ENCODE measurements at places on chromosomes 13 and 19.

GRCh38 chr13:85377783-85378182, 421.4 kb downstream of the SLITRK6 start:
- DNase-seq, result no peak

DNA sequence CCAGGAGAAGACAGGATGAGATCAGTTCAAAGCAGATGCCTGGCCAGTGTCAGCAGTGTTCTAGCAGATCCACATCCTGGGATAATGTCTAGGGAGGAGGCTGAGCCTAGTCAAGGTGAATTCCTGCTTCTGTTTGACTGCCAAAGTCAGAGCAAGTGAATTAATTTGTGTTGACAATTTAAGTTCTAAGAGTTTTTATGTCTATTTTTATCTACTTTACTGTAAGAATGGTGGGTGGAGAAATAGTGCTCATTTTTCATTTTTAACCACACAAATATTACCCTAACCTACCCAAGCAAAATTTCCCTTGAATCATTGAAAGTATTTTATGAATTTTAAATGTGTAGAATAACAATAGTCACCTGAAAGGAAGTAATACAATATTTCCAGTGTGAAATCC, 207.6 kb upstream of the SLC10A2 start:
- no peak for DNase-seq

GRCh38 chr19:51552996-51553725, 17.9 kb upstream of the ZNF175 start:
- no peak for DNase-seq

GRCh38 chr19:34320277-34320676, 44.7 kb upstream of the GPI start:
- DNase-seq, result no peak
